Spleen (tissue), 13 donors: ENCODE measurements at places on chromosomes 1 and 21. TPM values are rescaled to one million over a fixed set of nuclear protein-coding genes. Genes with fewer than 3 reads are reported as not detected.
A peak's percentile ranks its signal among the peaks of the same experiment; 100 is the strongest.

Gene FALEC
- 0.97 TPM for total RNA-seq

Gene VANGL2
- 3.4 TPM for total RNA-seq

Gene RNF186
- total RNA-seq = not detected

GRCh38 chr1:160046494-160047110 is 14.8 kb upstream of the PIGM start:
- DNase-seq = no peak
- H3K4me3 ChIP-seq = peak overlapping the region; percentile 10
- H3K27me3 ChIP-seq = no peaks in the 10 kb centered on the region
- peaks cover 8% of the 10 kb centered on the region for H3K4me1 ChIP-seq
- no peaks in the 10 kb centered on the region for H3K36me3 ChIP-seq

DNA sequence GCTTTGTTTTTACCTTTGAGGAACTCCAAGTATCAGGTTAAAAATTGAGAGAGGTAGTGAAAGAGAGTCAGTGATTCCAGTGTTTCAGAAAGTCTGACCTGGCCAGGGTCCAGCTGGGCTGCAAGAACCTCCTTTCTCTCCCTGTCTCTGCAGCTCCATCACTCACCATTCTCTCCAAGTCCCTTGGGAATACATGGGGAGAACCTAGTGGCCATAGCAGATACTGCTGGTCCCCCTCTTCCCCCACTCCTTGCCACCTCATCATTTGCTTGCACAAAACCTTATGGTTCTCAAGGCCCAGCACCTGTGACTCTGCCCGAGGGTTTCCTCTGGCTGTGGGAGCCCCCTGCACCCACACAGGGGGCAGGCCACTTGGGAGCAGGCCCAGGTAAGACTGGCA is 279.5 kb downstream of the KIF26B start:
- H3K27ac ChIP-seq = no peak overlapping the region
- peaks cover 5% of the 10 kb centered on the region for H3K27me3 ChIP-seq
- no peaks in the 10 kb centered on the region for H3K36me3 ChIP-seq
- no peaks in the 10 kb centered on the region for H3K4me1 ChIP-seq
- no peak overlapping the region for H3K4me3 ChIP-seq

GRCh38 chr1:241990040-241990439 is 8.9 kb downstream of the MAP1LC3C start:
- no peak for DNase-seq
- H3K36me3 ChIP-seq = no peaks in the 10 kb centered on the region
- no peaks in the 10 kb centered on the region for H3K27me3 ChIP-seq
- no peak overlapping the region for H3K4me3 ChIP-seq
- H3K4me1 ChIP-seq = no peaks in the 10 kb centered on the region

GRCh38 chr1:95829556-95829955 is 595.5 kb downstream of the RWDD3 start:
- no peaks in the 10 kb centered on the region for H3K27me3 ChIP-seq
- H3K36me3 ChIP-seq = no peaks in the 10 kb centered on the region
- no peak overlapping the region for H3K4me3 ChIP-seq
- H3K4me1 ChIP-seq = no peaks in the 10 kb centered on the region
- no peak for DNase-seq
- H3K27ac ChIP-seq = no peak overlapping the region

GRCh38 chr1:119714583-119714982 is 2.8 kb downstream of the PHGDH start:
- DNase-seq = no peak
- H3K36me3 ChIP-seq = no peaks in the 10 kb centered on the region
- H3K4me3 ChIP-seq = no peak overlapping the region
- H3K27me3 ChIP-seq = peaks cover 20% of the 10 kb centered on the region
- H3K4me1 ChIP-seq = peaks cover 19% of the 10 kb centered on the region

DNA sequence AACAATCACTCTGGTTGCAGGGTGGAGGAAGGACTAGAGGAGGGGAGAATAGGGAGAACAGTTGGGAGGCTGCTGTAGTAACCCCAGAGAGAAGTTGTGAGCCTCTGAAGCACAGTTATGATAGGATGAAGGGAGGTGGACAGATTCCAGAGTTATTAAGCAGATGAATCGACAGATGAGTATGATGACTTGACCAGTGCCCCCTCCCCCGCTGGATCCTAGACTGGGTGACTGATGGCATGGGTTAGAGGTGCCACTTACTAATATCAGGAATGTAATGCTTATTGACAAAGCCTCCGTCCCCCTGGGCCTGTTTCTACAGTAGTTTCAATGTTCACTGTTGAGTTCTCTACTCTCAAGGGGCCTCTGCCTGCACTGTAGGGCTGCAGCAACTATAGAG is 14.0 kb upstream of the TIPRL start:
- no peak for DNase-seq
- H3K4me1 ChIP-seq = no peaks in the 10 kb centered on the region
- H3K27me3 ChIP-seq = no peaks in the 10 kb centered on the region
- H3K36me3 ChIP-seq = no peaks in the 10 kb centered on the region
- H3K27ac ChIP-seq = no peak overlapping the region
- H3K4me3 ChIP-seq = no peak overlapping the region

- no peak overlapping the region for H3K4me3 ChIP-seq
- H3K27ac ChIP-seq = no peak overlapping the region
- no peaks in the 10 kb centered on the region for H3K27me3 ChIP-seq
- no peaks in the 10 kb centered on the region for H3K4me1 ChIP-seq
Observed at GRCh38 chr1:15610167-15610566, 7.1 kb upstream of the DDI2 start.

DNA sequence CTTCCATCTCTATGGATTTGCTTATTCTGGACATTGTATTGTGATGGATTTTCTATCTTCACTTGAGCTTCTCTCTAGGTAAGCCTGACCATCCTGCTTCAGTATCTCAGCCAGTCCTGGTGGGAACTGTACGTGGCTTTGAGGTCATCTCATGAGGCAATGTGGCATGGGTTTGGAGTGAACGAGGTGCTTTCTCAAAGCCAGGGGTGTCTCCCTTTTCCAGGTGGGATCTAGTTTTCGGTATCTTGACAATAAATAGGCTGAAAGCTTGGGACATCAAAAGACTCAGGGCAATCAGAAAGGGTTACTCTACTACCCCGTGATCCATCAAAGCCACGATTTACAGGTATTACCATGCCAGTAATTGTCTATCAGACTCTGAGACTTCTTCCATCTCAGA is 40.8 kb downstream of the AZIN2 start:
- H3K4me1 ChIP-seq = no peaks in the 10 kb centered on the region
- H3K4me3 ChIP-seq = no peak overlapping the region

- DNase-seq = no peak
- H3K27ac ChIP-seq = no peak overlapping the region
- H3K27me3 ChIP-seq = no peaks in the 10 kb centered on the region
Observed at GRCh38 chr1:169180174-169180573, 73.7 kb downstream of the ATP1B1 start.

DNA sequence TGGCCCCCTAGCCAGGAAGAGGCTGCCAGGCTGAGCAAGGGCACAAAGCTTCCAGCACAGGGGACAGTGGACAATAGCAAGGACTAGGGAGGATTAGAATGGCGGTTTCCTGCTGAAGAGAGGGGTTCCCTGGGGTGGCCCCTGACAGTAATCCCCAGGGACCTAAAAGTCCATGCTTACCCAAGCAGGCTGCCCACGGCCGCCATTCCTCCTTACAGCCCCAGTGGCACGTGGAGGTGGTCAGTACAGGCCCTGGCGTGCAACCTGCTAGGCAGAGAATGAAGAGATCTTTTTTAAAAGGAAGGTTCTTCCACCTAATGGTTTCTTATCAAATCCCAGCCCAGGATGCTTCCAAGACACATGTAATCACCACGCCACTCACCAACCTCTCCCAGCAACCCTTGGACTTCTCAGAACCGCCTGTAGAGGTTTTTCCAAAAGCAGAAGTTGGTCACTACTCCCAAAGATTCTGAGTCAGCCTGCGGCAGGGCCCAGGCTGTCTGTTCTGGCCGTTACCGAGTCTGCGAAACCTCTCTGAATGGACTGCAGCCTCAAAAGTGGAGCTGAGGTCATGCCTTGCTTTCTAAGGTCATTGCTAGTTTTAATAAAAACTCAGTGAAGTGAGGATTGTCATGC is 926 bp downstream of the MRPL55 start:
- peaks cover 23% of the 10 kb centered on the region for H3K4me1 ChIP-seq
- H3K27me3 ChIP-seq = no peaks in the 10 kb centered on the region
- peak overlapping the region; percentile 86 for H3K27ac ChIP-seq
- peak overlapping the region; percentile 90 for H3K4me3 ChIP-seq

- no peaks in the 10 kb centered on the region for H3K36me3 ChIP-seq
- H3K27ac ChIP-seq = no peak overlapping the region
- no peak overlapping the region for H3K4me3 ChIP-seq
- H3K4me1 ChIP-seq = no peaks in the 10 kb centered on the region
Observed at GRCh38 chr1:166282391-166283137, 115.8 kb upstream of the FAM78B start.

DNA sequence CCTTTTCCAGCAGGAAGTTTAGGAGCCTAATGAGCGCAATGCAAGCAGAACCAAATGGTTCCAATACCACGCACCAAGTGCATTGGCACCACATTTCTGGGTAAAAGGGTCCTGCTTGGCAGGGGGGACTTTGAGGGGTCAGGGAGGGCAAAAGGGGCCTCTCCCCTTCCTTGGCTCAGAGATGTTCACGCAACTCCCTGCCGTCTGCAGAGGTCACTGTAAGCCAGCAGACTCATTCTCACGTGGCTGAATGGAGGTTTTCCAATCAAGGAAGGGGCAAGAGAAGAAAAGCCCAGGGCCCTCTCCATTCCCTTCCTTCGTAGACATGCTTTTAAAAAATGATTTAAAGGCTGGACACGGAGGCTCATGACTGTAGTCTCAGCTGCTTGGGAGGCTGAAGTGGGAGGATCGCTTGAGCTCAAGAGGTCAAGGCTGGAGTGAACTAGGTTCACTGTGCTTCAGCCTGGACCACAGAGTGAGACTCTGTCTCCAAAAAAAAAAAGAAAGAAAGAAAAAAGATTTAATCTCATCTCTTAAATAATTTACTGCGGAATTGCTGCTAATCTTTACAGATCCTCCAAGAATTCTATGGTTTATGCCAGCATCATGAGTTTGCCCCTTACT is 80.3 kb downstream of the RUNX3 start:
- H3K27me3 ChIP-seq = no peaks in the 10 kb centered on the region
- no peak overlapping the region for H3K27ac ChIP-seq
- H3K4me3 ChIP-seq = no peak overlapping the region
- no peaks in the 10 kb centered on the region for H3K36me3 ChIP-seq
- no peak for DNase-seq

DNA sequence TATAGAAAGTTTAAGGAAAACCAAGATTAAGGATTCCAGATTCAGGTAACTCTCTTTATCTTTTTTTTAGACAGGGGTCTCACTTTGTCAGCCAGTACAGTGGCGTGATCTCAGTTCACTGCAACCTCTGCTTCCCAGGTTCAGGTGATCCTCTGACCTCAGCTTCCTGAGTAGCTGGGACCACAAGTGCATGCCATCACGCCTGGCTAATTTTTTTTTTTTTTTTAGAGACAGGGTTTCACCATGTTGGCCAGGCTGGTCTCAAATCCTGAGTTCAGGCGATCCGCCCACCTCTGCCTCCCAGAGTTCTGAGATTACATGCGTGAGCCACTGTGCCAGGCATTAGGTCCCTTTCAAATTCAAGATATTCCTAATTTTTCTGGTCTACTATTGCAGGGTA is 15.9 kb downstream of the LZIC start:
- H3K27me3 ChIP-seq = no peaks in the 10 kb centered on the region
- no peak overlapping the region for H3K27ac ChIP-seq
- peaks cover 6% of the 10 kb centered on the region for H3K4me1 ChIP-seq
- H3K4me3 ChIP-seq = no peak overlapping the region
- DNase-seq = no peak
- peaks cover 18% of the 10 kb centered on the region for H3K36me3 ChIP-seq

DNA sequence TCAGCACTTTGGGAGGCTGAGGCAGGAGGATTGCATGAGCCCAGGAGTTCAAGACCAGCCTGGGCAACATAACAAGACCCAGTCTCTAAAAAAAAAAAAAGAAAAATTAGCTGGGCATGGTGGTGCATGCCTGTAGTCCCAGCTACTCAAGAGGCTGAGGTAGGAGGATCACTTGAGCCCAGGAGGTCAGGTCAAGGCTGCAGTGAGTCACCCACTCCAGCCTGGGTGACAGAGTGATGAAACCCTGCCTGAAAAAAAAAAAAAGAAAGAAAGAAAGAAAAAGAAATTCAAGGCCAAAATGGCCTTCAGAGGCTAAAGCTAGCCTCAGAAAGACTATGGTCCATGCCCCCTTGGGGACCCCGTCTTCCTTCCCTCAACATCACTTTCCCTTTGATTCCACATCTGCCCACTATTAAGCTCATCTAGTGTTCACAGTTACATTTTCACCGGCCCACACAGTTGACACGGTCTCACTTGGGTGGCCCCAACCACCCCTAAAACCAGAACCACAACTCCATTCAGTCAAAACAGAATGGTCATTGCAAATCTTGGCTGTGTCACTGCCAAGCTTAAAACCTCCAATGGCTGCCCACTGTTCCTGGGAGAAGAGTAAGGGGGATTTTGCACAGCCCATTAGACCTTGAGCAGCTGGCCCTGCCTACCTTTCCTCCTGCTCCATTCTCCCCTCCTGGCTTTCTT is 2.1 kb upstream of the CAPN8 start:
- H3K36me3 ChIP-seq = no peaks in the 10 kb centered on the region
- DNase-seq = no peak
- no peak overlapping the region for H3K4me3 ChIP-seq
- H3K4me1 ChIP-seq = no peaks in the 10 kb centered on the region
- no peaks in the 10 kb centered on the region for H3K27me3 ChIP-seq

DNA sequence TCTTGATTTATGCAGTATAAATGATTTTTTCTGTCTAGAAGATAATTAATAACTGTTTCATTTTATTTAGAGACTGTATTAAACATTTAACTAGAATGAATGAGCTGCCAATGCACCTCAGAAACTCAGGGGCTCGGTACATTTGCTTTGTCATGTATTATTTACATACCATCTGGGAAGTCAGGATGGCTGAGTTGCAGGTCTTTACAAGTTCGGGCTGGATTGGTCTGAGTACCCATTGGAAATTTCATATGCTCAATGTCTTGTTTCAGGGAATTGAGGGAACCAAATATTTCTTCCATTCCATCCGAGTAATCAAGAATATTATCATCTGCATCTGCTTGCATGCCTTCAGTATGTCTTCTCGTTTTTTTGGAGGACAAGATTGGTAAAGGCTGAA is 221.7 kb downstream of the COL11A1 start:
- no peaks in the 10 kb centered on the region for H3K36me3 ChIP-seq
- no peak overlapping the region for H3K4me3 ChIP-seq
- no peaks in the 10 kb centered on the region for H3K4me1 ChIP-seq
- H3K27ac ChIP-seq = no peak overlapping the region
- no peaks in the 10 kb centered on the region for H3K27me3 ChIP-seq

GRCh38 chr1:149885339-149886120 is 13.8 kb upstream of the BOLA1 start:
- peak; percentile 94 for DNase-seq
- H3K27me3 ChIP-seq = no peaks in the 10 kb centered on the region
- peak overlapping the region; percentile 62 for H3K4me3 ChIP-seq
- no peaks in the 10 kb centered on the region for H3K36me3 ChIP-seq

DNA sequence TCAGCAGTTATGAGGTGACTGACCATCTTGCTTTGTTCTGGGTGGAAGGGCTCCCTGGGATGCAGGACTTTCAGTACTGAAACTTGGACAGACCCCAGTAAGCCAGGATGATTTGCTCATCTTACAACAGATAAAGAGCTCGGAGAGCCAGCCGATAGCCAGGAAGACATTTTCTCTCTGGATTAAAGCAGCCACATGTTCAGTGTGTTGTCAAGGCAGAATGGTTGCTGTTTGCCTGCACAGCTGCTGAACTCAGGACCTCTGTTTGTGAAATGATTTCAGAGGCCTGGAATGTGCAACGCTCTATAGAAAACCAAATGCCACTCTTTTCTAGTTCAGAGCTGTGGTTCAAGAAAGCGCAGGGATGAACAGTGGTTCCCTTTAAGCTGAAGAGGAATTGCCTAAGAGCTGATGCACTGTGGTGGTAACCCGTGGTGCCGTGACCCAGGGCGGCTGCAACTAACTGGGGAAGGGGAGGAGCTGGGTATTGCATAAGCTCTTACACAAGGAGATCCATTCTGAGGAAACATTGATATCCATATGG is 40.7 kb downstream of the CASQ2 start:
- no peaks in the 10 kb centered on the region for H3K36me3 ChIP-seq
- no peaks in the 10 kb centered on the region for H3K27me3 ChIP-seq
- H3K4me1 ChIP-seq = peaks cover 23% of the 10 kb centered on the region
- H3K4me3 ChIP-seq = no peak overlapping the region
